Right cardiac atrium (tissue), 5 donors: ENCODE measurements at places on chromosomes 12 and 14.

DNA sequence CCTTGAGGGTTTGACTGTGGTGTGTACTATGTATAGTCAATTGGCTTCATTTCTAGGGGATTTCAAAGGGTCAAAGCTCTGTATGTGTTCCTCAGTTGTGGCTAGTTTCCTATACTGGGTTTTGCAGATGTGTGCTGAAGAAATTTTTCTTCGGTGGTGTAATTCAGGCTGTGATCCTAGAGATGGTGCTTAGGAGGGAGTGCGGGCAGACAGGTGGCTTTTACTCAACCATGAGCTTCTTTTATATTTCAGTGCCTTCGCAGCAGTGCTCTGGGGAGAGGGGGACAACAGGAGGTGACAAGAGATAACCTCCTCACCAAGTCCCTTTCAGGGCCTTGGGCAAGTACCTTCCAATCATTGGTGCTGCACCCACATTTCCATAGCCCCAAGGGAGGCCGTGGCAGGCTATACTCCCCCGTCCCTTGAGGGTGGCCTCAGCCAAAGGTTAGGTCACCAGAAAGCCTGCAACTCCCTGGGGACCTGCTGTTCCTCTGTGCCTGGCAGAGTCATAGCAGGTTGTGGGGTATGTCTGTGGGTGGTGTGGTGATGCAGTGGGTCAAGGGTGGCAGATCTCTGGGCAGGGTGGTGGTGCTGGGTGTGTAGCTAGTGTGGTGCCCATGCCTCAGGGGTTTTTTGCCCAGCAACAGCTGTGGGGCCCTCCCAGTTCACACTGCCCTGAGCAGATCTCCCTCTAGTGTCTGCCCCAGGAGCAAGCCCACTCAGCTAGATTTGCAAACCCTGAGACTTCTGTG, 37.0 kb upstream of the TMX1 start:
- no peak for DNase-seq

DNA sequence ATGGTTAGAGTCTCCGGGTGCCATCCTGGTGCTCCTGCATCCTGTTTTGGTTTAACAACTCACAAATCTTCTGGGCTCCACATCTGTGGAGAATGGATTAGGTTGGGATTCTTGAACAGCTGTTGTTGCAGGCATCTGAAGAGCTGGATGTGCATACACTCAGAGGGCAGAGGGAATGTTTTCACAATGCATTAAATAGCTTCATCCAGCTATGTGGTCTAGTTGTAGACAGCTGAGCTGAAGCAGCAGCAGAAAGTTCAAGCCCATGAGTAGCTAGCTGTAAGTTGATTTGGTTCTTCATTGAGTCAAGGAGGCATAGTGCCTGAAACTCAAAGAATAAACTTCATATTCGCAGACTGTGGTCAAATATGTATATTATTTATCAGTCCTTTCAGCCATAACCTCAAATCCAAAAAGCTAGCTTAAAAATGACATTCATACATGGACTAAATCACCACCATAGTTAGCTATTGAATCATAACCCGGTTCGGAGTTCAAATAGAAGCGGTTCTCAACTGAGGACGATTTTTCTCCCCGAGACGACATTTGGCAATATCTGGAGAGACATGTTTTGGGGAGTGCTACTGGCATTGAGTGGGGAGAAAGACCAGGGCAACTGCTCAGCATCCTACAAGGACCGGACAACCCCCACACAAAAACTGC, 858 bp upstream of the ANKRD13A start:
- no peak for DNase-seq

GRCh38 chr12:132363661-132364347, 34.4 kb upstream of the GALNT9 start:
- peak; percentile 28 for DNase-seq

- DNase-seq = no peak
Observed at GRCh38 chr14:71764701-71765382, 167.4 kb upstream of the RGS6 start.

DNA sequence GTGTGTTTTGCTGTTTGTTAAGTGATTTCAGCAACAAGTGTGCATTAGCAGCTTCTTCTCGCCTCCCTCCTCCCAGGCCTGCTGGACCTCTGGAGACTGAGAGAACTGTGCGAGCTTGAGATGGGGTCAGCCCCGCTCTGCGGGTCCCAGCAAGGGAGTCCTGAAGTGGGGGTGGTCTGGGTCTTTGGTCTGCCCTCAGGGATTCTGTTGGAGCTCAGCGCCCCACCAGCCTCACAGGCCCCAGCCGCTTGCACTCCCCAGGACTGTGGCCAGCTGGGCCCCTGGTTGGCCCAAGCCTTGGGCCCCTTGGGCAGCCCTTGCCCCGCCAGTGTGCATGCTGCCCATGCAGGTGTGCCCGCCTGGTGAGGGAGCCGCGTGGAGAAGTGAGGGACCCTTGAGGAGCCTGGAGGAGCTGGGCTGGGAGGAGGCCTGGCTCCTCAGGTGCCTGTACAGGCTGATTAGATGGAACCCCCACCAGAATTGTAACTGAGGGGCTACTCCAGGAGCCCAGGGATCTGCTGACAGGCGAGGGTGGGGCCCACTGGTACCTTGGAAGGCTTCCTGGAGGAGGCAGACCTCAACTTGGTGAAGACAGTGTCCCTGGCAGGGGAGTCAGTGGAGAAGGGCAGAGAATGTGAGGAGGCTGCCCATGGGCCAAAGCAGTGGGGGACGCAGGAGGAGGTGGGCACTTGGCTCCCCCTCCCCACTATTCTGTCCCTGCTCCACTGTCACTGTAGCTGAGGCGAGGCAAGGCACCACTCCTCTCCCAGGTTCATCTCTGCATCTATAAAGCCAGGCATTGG, 56.7 kb downstream of the BEGAIN start:
- DNase-seq = peak; percentile 10

- no peak for DNase-seq
Observed at GRCh38 chr12:101782273-101782731, 43.0 kb upstream of the SYCP3 start.

DNA sequence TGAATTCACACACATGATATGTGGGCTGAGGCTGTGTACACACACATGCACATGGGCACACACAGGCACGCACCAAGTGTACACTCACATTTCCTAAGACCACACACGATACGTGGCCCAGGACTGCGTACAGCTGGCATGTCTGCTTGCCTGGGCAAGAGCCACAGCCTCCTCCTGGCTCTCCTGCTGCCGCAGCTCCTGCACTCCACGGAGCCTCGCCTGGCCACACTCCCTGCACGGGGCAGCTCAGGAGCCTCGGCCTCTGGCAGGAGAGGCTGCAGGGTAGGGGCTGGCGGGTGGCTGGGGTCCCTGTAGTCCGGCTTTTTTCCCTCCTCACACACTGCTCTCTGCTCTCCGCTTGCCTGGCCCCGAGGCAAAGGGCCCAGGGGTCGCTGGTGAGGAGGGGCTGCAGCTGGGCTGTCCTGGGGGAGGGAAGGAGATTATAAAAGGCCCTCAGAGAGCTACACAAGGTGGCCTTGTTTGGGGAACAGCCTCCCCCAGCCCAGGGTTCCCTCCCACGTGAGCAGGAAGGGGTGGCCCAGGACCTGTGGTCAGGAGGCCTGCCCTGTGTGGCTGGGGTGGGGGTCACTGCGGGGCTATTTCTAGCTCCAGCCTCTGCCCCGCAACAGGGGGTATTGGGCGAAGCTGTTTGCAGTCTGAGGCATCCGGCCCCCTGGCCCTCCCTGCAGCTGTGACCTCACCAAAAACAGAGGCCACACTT, 89.0 kb upstream of the SFSWAP start:
- no peak for DNase-seq

GRCh38 chr12:42162193-42162592, 17.5 kb upstream of the GXYLT1 start:
- DNase-seq = no peak

DNA sequence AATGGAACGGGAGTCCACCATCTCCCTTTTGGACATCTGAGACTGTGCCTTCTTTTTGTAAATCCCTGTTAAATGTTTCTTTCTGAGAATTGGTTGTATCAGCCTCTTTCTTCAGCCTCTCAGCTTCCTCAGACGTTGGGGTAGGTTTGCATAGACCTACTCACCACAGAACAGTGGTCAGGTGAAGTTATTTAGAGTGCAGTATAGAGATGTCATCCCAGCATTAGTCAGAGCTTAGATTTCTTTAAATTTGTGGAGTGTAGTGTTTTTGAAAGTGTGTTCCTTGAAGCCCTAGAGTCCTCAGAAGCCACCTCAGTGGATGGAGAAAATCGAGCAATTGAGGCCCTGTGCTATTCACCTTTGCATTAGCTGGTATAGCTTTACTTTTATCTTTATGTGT, 8.9 kb upstream of the EEA1 start:
- DNase-seq = no peak

DNA sequence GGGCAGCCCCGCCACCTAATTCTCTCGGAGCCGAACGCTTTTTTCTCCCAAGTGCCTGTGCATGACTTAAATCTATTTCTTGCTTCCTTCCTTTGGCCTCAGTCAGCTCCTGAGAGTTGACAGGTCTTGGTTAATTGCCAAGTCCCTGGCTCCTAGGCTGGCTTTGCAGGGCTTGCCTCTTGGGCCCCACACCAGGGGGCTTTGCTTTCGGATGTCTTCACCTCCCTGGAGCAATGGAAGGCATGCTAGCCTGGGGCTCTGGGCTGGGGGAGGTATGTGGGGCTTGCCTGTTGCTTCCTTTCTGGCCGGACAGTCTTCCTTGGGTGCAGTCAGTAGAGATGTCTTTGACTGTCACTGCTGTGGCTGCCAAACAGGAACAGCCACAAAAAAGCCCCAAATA, 2.2 kb upstream of the KRT80 start:
- DNase-seq = peak; percentile 25

DNA sequence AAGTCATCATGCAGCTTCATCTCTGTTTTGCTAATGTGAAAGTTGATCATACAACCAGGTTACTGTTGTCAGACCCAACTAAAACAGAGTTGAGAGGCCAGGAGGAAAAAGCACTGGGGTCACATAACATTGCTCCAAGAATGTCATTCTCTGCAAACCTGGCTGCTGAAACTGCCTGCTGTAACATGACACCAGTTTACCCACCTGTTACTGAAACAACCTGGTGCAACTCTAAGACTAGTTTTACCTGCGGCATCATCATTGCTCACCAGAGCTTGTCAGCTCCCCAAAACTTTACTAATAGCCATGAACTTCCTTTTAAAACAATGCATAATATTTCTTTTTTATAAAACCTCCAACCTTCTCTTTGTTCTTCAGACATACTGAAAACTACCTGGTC, 30.7 kb upstream of the DEGS2 start:
- no peak for DNase-seq

GRCh38 chr14:91284791-91285548, 40.5 kb upstream of the GPR68 start:
- peak; percentile 37 for DNase-seq

- no peak for DNase-seq
Observed at GRCh38 chr14:98896449-98896848, 375.5 kb downstream of the BCL11B start.

DNA sequence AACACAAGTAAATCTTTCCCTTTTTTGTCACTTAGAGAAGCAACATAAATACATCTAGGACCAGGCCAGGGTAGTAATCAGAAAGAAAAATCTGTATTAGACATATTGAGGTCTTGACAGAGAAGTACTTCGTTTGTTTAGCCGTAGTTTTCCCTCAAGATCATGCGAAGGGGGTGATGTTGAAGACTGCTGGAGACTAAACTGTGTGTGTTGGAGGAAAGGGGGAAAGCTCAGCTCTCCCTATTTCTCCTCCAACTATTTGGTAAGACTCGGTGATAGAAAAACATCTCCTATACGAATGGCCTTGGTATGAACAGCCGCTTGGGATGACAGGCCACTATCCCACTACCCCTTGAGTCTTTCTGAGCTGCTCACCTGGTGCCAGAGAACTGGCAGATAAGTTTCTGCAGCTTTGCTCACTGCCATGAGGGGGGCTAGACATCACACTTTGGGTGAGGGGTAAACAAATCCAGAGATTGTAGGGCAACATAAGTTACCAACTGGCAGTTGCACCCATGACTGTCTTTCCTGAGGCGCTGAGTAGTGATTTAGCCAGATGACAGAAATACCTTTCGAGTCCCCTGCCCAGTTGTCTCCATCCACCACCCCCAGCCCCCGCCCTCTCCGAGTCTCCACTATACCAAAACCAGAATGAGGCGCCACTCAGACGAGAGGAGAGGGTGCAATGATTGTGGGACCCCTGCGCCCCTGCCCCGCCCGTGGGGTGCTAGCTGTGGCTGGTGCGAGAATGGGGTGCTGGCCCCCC, 685 bp downstream of the VAMP1 start:
- DNase-seq = no peak

DNA sequence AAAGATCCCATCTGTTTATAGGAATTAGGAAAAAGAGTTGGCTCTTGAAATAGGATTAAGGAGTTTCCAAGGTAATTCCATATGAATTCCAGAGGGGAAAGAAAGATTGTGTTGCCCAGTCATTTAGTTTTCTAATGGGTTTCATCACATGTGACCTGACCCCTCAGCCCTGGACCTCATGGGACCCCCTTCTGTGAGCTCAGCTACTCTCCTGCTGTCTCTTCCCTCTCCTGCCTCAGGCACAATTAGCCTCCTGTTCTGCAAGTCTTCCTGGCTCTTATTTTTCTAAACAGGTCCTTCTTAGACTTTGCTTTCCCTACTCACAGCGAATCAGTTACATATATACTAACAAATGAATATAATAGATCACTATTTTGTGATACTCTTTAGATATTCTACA, 237.7 kb downstream of the TRHDE start:
- DNase-seq = no peak

- peak; percentile 78 for DNase-seq
Observed at GRCh38 chr14:67517083-67517482, 16.0 kb upstream of the PLEKHH1 start.

DNA sequence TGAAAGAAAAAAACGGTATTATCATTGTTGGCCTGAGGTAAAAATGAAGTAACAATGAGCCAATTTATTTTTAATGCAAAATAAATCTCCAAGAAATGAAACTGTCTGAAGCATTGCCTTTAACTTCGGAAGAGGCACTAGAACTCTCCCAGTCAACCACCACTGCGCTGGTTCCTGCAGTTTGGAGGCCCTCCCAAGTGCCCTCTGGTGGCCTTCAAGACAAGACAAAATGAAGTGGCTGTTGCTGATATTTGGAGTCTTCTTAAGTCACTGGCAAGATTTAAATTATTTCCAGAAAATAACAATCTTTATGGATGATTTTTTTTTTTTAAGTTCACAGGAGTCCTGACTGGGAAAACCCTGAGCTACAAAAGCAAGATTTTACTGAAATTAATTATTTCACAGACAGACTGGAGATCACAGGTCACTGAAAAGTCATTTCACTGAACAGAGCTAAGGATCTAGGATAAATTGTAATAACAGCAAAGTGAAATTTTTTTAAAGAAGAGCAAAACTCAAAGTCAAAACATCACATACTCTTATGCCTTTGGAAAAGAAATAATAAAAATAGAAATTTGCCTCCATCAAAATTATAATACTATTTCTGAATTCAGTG, 58.2 kb downstream of the DICER1 start:
- peak; percentile 85 for DNase-seq

GRCh38 chr12:2682296-2683251, 112.2 kb upstream of the FKBP4 start:
- DNase-seq = no peak

GRCh38 chr14:93975791-93976476, 436 bp downstream of the ASB2 start:
- no peak for DNase-seq

GRCh38 chr14:66752109-66752508, 244.2 kb downstream of the GPHN start:
- no peak for DNase-seq
